ENCODE measurements at places on chromosomes 16 and 17. TPM values are rescaled to one million over a fixed set of nuclear protein-coding genes. Genes with fewer than 3 reads are reported as not detected.

Gene KIF2B
- total RNA-seq: not detected

- H3K27ac ChIP-seq: no peak overlapping the region
- no peak for DNase-seq
- no peaks in the 10 kb centered on the region for H3K27me3 ChIP-seq
- H3K36me3 ChIP-seq: no peaks in the 10 kb centered on the region
- no peaks in the 10 kb centered on the region for H3K4me1 ChIP-seq
- H3K4me3 ChIP-seq: no peak overlapping the region
These were observed 54.8 kb downstream of the PSMD12 start for GRCh38 chr17:67311575-67311974.

Gene EDC4
- 132 TPM for total RNA-seq

Gene TRIM47
- total RNA-seq: 11.9 TPM

Gene MMP28
- 2.2 TPM for total RNA-seq

- DNase-seq: no peak
- H3K4me1 ChIP-seq: no peaks in the 10 kb centered on the region
- no peak overlapping the region for H3K4me3 ChIP-seq
- no peak overlapping the region for H3K27ac ChIP-seq
- H3K27me3 ChIP-seq: peaks cover 30% of the 10 kb centered on the region
These were observed 9.0 kb upstream of the NGFR start for GRCh38 chr17:49486012-49486641.

Gene CYLD
- 14.6 TPM for total RNA-seq

Gene CACNA1H
- 23.5 TPM for total RNA-seq

DNA sequence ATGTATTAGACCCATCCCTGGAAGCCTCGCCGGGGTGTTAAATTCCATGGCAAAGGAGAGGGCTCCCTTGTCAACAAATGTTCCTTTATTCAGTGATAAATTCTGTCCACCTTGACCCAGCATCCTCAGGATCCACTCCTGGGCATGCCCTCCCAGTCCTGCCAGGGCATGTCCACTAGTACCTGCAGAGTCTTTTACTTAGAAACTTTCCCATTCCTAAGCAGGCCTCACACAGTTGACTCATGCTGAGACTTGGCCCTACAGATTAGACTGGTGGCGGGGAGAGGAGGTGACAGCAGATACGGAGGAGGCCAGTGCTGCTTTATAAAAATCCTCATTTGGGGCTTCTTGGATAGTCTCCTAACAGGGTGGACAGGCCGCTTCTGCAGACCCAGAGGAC is 88.8 kb downstream of the CYLD start:
- no peak overlapping the region for H3K27ac ChIP-seq
- DNase-seq: no peak
- H3K36me3 ChIP-seq: no peaks in the 10 kb centered on the region
- no peak overlapping the region for H3K4me3 ChIP-seq
- no peaks in the 10 kb centered on the region for H3K4me1 ChIP-seq

DNA sequence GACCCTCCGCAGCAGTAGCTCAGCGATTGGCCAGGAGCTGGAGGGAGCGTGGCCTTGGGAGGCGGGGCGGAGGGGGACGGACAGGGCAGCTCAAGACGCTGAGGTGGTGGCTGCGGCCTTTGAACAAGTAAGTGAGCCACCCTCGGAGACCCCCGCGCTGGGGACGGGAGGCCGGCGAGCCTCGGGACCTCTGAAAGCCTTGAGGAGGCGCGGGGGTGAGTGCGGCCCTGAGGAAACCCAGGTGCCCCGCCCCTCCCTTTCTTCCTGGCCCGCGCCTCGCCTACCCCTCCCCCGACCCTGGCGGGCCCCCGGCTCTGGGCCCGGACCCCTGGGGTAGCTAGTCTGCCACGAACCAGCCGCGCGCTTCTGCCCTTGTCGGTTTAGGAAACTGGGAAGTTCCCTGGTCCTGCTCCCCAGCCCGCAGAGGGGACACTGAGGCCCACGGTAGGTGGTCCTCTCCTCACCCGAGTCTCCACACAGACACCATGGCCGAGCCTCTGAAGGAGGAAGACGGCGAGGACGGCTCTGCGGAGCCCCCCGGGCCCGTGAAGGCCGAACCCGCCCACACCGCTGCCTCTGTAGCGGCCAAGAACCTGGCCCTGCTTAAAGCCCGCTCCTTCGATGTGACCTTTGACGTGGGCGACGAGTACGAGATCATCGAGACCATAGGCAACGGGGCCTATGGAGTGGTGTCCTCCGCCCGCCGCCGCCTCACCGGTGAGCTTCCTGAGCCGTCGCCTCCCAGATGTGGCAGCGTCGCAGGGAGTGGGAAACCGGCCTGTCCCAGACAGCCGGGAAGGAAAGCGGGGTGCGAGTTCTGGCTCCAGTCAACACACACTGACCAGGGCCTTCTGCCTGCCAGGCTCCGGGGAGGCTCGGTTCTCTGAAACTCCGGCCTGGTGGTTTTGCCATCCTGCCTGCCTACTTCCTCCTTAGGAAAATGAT is at the start of gene MAPK7:
Gene MAPK7, plus strand, starts transcription at position 83 of the 945 bp plus-strand sequence. Its CDS starts 403 bp downstream, at position 486.
- peaks cover 66% of the 10 kb centered on the region for H3K4me1 ChIP-seq
- DNase-seq: no peak
- H3K27me3 ChIP-seq: no peaks in the 10 kb centered on the region
- H3K36me3 ChIP-seq: peaks cover 40% of the 10 kb centered on the region
- H3K4me3 ChIP-seq: peak within 1 kb of the TSS; percentile 95

Gene TAF15
- 127 TPM for total RNA-seq

- no peaks in the 10 kb centered on the region for H3K27me3 ChIP-seq
- DNase-seq: no peak
- no peak overlapping the region for H3K4me3 ChIP-seq
- no peak overlapping the region for H3K27ac ChIP-seq
- no peaks in the 10 kb centered on the region for H3K4me1 ChIP-seq
- H3K36me3 ChIP-seq: no peaks in the 10 kb centered on the region
These were observed 412.1 kb downstream of the CA10 start for GRCh38 chr17:51746421-51746820.

Gene IGSF6
- not detected for total RNA-seq

All from stomach (tissue), 19 donors.